ENCODE measurements at places on chromosomes 1 and 21.

DNA sequence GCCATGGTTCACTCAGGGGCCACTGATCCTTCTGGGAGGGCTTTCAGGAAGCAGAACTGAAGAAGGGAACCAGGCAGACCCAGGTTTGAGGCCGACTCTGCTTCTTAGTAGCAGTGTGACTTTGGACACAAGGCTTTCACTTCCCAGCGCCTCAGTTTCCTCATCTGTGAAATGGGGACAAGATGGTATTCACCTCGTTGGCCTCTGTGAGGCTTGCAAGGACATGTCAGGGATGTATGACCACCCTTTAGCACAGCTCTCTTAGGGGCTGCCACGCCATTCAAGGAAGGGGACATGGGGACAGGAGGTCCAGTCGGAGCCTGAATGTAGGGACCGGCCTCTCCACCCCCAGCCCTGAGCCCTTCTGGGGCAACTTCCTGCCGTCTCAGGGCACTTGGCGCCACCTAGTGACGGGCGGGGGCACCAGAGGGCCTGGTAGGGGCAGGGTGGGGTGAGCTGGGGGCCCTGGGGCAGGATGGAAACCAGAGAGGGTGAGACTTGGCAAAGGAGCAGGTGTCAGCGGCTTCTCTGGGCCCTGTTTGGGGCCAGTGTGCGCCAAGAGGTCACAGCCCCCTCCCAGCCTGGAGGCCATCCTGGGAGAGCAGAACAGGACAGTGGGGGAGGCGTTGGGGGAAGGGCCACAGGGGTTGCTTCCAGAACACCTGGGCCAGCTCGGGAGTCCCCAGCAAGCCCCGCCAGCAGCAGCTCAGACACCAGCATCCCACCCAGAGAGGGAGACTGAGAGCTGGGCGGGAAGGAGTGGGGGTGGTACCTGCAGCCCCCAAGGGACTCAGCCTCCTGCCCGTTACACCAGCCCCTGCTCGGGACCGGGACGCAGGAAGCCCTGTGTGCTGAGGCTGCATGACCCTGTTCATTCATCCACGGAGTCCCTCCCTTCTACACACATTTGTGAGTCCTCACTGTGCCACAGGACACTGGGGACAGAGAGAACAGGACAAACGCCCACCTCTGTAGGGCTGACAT is 102.5 kb upstream of the TARDBP start:
- peak; percentile 35 for DNase-seq

DNA sequence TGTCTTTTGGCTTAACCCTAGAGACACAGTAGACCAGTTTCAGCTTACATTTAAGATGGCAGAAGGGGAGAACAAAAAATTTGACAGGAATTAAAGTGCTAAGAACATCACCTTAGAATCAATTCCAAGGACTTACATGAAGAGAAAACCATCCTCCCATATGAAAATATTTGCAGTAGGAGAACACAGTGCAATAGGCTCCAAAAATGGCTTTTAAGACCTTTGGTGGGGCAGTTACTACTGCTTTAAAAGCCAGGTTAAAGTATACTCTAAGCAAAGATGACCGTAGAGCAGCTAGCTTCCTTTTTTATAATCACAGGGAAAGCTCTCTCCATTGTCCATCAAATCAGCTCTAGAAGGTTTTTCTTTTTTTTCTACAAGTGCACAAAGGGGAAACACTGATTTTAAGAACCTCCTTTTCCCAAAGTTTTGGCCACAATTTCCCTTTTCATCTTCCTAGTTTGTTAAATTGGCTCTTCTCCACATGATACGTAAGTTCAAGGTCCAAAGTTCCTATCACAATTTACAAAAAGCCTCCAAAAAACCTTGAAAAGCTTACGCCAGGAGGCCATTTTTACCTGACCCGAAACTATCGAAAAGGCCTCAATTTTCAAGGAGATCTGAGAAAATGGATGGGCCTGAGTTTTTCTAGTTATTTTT is 3.3 kb downstream of the TXNIP start:
- DNase-seq: no peak

DNA sequence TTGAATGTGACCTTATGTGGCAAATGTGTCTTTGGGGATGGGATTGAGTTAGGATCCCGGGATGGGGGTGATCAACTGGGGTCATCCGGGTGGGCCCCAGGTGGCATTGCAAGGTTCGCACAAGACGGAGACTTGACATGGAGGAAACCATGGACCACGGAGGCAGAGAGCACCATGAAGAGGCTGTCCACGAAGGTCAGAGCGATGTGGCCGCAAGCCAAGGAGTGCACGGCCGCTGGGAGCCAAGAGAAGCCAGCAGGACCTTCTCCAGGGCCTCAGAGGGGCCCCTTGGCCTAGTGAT is 22.3 kb upstream of the COL18A1 start:
- no peak for DNase-seq

GRCh38 chr1:9473032-9473807 is 66.0 kb upstream of the SLC25A33 start:
- peak; percentile 94 for DNase-seq

DNA sequence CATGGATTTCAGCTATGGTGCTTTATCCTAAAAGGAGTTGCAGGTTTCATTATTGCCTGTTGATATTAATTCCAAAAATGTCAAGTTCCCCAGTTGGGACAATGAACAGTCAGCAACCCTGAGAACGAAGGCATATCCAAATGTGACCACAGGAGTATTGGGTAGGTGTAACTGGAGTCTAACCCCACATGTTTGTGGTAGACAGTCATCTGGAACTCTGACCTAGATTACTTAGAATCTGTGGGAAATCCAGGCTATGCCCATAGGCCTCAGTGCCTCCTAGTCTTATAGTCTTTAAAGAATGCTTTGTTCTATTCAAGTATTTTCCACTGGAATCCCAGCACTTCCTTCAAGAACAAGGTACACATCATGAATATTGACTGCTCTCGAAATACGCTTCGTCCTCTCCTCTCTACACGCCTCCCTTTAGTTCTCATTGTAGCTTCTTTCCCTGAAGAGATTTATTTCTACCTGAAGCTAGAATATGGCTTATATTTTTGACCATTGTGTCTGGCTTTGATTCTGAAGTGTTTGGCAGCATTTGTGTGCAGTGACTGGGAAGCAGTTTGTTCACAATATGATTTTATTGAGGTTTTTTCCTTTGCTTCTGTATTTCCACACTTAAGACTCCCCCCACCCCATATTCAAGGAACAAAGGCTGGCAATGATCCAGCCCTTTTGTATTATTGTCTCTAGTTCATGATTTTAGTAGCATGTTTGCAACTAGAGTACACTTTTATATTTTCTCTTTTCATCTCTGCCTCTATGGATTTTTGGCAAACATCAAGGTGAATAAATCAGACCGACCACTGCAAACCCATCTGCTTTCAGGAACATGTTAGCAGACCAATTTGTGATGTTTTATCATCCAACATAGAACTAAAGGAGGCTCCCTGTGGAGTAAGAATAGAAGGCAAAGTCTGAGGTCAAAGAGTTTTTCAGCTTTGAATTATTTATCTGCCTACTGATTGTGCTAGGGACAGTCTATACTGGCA is 178.6 kb downstream of the GPR52 start:
- DNase-seq: peak; percentile 7

DNA sequence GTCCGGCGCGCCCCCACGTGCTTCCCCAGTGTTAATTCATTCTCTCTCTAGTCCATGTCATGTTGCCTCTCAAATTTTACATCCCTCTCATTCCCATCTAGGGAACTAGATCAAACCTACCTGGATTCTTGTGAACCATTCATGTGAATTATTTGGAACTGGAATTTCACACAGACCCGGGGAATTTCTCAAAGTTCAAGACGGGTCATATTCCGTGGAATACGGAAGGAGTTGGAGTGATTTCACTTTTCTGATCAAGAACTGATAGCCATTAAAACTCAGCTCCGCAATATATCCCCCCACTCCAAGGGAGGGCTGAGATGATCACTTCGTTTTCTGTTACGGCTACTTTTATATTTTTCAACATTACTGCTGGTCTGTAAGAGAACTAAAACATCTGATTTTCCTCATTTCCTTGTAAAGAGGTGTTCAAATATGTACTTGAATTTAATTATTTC is 1.0 kb upstream of the ENO1 start:
- no peak for DNase-seq

- peak; percentile 57 for DNase-seq
Measured at GRCh38 chr21:44949779-44950198, 10.0 kb downstream of the SLX9 start.

GRCh38 chr1:113211467-113211866 is 138.5 kb downstream of the LRIG2 start:
- DNase-seq: no peak

DNA sequence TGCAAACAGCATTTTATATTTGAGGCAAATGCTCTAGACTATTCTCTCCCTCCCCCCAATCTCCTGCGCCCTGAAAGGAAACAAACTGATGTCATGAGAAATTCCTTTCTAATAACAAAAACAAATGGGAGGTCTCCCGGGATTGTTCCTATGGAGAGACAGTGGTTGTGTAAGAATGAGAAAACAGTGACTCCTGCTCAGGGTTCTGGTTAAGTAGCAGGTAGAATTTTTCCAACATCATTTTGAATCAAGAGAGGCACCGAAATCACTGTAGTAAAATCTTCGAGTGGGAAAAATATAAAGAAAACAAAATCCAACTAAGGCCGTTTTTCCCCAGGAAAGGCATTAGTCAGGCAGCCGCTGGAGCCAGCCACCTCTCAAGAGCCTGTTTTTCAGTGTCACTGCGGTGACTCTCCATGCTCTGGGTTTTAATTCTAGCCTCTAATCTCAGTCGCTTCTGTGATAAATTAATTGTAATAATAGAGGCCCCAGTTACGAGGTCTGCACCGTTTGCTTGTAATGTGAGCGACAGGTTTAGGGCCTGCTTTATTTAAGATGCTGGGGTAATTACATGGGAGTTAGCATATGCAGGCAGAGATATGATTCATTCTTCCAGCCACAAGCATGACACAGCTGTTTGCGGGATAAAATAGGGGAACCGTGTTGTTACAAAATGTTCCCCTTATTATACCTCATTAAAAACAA is 80.3 kb downstream of the RNF220 start:
- DNase-seq: no peak

DNA sequence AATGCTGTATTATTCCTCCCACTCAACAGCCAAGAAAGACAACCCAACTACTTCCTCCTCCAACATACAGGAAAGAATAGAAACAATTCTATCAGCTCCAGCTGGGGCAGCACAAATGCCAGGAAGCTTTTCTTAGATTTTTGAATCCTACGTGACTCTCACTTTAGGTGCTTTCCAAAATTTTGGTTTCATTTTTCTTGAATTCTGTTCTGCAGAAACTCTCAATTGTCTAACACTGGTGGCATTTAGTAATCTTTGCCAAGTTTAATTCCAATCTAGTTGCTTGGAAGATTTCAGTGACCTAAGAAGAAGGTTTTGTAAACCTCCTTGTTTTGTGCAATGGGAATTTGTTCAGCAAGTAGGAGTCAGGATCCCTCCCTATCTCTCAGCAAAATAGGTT is 37.1 kb upstream of the DOCK7 start:
- DNase-seq: no peak

GRCh38 chr1:205639567-205639966 is 7.8 kb upstream of the ELK4 start:
- DNase-seq: no peak

DNA sequence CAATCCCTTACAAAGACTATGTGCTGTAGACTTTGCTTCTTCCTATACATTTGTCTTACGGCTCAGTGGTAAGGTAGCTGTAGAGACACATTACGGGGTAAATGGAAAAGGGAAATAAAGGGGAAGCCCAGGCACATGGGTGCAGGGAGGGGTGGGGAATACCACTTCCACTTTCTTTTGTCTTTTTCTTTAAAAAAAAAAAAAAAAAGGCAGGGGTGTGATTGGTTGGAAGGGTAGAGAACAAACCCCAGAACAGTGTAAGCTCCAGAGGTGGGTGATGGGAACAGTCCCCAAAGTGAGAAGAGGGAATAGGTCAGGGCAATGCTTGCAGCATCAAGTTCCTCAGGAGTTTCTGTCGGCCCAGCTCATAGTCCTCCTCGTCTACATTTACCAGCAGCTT is 3.9 kb downstream of the NIT1 start:
- no peak for DNase-seq

GRCh38 chr1:36839485-36839884 is 194.8 kb downstream of the GRIK3 start:
- DNase-seq: no peak
